Tracheal epithelial cell (primary cell): ENCODE measurements at places on chromosomes 5 and 9. TPM values are rescaled to one million over a fixed set of nuclear protein-coding genes. Genes with fewer than 3 reads are reported as not detected.

SPINK5 gene
- 5.5 and 14.1 TPM in 2 replicates for total RNA-seq

FOXD4 gene
- total RNA-seq: 0.24 and 0.43 TPM in 2 replicates

EDIL3 gene
- under 0.01 and 3.1 TPM in 2 replicates for total RNA-seq

ELOVL7 gene
- 14.1 and 22.7 TPM in 2 replicates for total RNA-seq

SHC3 gene
- total RNA-seq: under 0.01 and 0.24 TPM in 2 replicates

RAPGEF6 gene
- total RNA-seq: 14.0 and 14.7 TPM in 2 replicates

MEIKIN gene
- not detected in 2 replicates for total RNA-seq

IFNA13 gene
- not detected in 2 replicates for total RNA-seq

CRHBP gene
- total RNA-seq: 0.24 TPM in 1 of 2 replicates, not detected in the other

SLC46A2 gene
- not detected in 2 replicates for total RNA-seq

GLDC gene
- total RNA-seq: 0.43 and 22.9 TPM in 2 replicates

SH3GLB2 gene
- total RNA-seq: 46.0 and 60.0 TPM in 2 replicates

PPP3R2 gene
- not detected in 2 replicates for total RNA-seq

DMRT3 gene
- total RNA-seq: not detected in 2 replicates
